ENCODE measurements at places on chromosomes 1 and 21.
A peak's percentile ranks its signal among the peaks of the same experiment; 100 is the strongest.

DNA sequence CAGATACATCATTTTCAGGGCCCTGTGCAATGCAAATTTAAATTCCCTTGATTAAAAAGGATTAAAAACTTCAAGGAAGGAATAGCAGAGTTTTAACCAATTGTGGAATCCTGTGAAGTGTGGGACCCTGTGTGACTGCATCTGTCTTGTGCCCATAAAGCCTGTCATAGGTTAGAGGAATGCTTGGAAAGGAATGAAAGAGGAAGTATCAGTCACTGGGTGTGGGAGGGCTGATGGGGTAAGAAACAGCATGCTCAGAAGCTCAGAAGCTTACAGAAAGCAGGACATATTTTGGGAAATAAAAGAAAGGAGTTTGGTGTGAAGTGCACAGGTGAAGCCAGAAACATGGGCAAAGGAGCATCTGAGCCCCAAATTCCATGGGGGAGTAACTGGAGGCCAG, 150.8 kb upstream of the ETV3 start:
- no peak for DNase-seq

DNA sequence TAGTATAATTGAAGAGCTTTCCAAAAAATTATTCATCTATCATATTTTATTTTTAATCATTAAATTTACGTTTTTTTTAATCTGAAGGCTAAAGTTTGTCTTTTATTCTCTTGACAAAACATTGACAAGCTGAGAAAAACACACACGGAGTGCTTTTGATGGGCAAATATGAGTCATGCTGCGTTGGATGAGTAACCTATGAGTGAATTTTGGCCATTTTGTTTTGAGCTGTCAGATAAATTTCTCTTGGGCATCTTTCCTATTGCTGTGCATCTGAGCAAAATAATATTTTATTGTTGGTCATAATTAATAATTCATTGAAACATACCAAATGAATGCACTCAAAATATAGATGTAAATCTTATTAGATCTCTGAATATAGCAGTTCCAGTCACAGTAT, 1144.1 kb upstream of the ADGRL2 start:
- no peak for DNase-seq

DNA sequence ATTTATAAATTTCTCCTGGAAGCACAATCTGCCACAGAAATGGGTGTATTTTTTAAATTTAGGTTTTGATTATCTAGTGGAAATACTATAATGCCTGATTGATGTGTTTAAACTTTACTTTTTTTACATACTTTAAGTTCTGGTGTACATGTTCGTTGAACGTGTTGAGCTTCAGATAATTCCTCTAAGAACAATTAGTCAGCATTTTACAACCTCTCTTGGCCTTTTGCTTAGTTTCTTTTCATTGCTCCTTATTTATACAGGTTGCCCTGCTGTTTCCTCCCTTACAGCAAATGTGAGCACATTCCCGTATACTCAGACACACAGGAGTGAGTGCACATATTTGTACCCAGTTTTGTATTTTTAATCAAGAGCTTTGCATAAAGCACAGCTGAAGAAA, 1038.9 kb downstream of the BRINP3 start:
- no peak for DNase-seq

- no peak for DNase-seq
These were observed 88.3 kb downstream of the LRRC40 start for GRCh38 chr1:70117046-70117445.

GRCh38 chr21:42145569-42146272, 73.2 kb upstream of the ABCG1 start:
- DNase-seq, result peak; percentile 53

DNA sequence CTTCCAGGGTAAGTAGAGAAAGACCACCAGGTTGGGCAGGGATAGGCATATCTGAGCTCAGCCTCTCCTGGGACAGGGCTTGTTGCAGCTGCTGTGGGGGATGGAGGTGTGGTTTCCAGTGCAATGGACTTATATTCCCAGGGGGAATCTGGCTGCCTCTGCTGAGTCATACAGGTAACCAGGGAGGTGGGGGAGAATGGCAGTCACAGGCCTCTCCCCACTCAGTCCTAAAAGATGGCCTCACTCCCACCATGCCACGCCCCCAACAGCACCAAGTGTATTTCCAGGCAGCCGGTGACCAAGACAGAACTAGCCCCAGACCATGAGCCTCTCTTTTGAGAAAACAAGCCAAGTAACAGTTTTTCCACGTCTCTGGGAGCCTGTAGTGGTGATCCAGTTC, 1240.7 kb downstream of the BRINP3 start:
- DNase-seq, result peak; percentile 57

DNA sequence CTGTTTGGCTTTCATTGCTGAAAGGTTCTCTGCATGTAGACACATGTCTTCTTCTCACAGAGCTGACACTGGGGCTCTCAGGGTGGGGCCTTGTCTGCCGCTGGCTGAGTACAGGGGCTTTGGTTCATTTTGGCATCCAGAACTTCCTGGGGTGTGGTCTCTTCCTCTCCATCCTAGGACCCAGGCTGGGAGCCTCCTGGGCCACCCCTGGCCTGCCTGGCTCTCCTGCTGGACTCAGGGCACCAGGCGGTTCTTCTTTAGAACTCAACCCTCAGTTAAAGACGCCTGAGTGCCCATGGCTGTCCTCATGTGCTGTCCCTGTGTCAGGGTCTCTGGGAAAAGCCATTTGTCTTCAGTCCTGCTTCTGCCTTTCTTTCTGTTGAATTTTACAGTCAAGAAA, 5.5 kb upstream of the KRTAP10-5 start:
- DNase-seq, result no peak

DNA sequence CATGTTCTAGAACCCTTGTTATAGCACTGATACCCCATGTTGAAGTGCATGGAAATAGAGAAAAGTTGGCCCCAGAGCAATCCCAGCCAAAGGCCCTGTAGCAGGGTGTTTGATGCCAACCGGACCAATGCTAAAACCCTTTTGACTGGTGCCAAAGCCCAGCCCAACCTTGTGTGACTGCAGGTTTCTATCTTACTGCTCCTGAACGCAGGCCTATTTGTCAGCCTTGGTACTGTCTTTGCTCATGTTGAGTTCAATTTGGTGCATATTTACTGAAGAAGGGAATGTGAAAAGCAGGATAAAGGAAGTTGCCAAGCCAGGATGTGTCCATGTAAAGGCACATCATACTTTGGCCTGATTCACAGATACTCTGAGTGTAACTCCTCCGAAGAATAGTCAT, 51.7 kb upstream of the NFASC start:
- no peak for DNase-seq

DNA sequence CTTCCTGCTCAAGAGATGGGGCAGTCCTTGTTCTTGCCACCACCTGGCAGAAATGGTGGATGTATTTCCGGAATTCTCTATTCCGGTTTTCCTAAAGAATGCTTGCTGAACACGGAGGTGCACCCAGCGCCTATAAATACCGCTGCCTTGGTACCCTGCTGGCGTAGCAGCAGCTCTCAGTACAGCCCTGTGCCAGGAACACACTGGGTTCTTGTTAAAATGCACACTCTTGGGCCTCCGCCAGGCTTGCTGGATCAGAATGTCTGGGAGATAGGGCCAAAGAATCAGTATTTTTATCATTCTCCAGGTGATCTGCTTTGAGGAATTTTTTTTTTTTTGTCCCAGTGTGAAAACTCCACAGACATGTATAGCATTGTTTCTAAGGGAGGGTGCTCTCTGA, 54.2 kb downstream of the IGSF5 start:
- no peak for DNase-seq

- DNase-seq, result no peak
These were observed 63.0 kb upstream of the BACH1 start for GRCh38 chr21:29235714-29236197.

DNA sequence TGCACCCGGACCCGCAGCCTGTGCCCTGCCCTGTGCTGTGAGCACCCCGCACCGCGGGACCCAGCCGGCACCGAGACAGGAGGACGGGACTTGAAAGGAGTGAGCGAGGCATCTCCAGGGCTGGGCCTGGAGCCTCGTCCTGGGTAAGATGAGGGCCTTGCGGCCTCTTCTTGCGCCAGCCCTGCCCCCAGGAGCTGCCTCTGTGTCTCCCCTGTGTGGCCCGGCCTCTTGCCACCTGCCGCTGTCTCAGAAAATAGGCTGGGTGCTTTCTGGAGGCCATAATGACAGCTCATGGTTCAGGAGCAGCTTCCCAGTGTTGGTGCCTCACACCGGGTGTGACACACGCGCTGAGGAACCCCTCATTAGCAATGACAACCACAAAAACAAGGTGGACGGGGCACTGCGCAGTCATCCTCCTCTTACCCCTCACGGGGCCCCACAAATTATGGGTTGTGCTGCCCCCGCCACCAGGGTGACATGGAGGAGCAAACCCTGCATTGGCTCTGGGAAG, 161.5 kb upstream of the C1orf174 start:
- DNase-seq, result no peak

DNA sequence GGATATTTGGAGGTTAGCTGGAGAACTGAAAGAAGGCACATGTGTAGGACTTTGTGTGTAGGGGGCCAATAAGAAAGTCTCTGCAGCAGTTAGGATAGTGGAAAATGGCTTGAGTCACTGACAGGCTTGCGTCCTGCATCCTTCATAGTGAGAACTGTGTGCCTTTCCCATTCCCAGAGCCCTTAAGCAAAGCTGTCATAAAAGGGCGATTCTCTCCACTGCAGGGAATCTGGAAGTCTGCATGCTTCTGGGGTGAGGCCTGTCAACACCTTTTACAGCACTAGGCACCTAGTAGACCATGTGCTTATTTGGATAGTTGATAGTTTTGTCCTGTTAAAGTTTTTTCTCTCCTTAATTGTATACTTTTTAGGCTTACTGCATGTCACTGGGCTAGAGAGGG, 39.4 kb upstream of the MACF1 start:
- no peak for DNase-seq

DNA sequence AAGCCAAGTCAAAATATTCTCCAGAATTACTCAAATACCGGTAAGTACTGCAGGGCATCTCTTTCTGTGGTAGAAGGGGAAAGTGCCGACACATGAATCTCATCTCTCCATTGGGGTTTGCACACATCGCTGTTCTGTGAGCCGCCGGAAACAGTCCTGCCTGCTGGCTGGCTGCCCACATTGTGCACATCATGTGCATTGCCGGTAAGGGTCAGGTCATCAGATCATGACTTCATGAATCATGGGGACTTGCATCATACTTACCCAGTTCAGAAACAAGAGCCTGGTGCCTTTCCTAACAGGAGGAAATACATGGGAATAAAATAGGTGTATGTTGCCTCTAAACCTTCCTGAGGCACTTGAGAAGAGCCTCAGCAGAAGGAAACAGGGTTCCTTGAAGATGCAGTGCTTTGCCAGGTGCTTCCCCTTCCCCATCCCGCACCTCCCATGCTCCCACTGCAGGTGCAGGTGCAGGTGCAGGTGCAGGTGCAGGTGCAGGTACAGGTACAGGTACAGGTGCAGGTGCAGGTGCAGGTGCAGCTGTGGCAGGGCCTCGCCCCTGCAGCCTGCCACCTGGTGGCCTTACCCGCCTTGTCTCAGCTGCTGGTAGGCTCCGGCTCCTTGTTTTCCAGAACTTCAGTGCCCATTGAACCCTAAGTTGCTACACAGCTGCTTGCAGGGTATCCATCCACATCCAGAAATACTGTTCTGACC, 26.5 kb downstream of the GPR137B start:
- DNase-seq, result no peak

DNA sequence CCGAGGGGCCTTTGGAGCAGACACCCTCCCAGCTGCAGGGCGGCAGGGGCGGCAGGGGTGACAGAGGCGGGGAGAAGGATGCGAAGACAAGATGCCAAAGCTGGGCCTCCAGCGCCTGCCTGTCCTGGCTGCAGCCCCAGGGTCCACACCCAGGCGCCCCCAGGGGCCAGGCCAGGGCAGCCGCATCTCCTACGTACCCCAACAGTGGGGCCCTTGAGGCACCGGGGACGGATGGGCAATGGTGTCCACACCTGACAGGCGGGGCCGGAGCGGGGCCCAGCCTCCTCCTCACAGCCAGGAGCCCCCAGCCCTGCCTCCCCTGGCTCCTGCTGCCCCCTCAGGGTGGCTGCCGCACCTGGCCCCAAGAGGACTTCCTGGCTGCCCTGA, 7.2 kb downstream of the B3GALT6 start:
- no peak for DNase-seq

GRCh38 chr1:54404939-54405897, 976 bp downstream of the SSBP3 start:
- DNase-seq, result no peak

- DNase-seq, result peak; percentile 25
These were observed 74.3 kb upstream of the COG2 start for GRCh38 chr1:230568008-230568407.

DNA sequence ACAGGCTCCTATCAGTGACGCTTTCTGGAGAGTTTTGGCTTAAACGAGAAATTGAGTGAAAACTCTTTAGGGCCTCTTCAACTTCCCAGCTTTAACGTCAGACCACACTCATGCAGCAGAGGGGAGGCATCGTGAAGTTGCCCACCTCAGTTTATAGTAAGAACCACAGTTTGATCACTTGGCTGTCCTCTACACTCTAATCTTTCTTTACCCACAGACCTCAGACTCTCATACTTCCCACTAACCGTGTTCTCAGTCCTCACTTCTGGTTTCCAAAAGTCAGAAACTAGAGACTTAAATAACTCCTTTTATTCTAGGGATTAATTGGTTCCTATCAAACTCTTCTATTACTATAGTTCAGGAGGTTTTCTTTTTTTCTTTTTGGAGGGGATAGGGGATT, 302.2 kb downstream of the NTNG1 start:
- DNase-seq, result no peak

- DNase-seq, result no peak
These were observed at the start of gene HPCA for GRCh38 chr1:32886004-32886827. Gene HPCA, plus strand, starts transcription at chr1:32886491. Its CDS starts 2,408 bp downstream, at chr1:32888899.

- no peak for DNase-seq
These were observed 7.3 kb downstream of the SH2D1B start for GRCh38 chr1:162404550-162405160.

DNA sequence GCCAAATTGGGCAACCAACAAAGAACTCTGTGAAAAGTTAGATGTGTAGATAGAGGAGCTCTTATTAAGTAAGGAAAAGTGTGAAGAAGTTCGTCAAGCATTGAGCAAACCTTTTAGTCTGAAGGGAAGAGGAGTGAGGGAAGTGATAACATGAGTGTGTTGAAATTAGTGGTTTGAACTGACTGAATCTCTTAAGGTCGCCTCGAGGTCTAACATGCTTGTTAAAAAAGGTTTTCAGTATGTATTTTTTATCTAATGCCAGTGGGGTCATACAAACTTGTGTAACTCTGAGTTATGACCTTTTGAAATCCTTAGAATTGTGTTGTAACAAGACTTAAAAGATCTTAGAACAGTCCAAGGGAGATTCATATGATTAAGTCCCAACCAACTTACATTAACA, 34.1 kb downstream of the SOAT1 start:
- DNase-seq, result no peak

DNA sequence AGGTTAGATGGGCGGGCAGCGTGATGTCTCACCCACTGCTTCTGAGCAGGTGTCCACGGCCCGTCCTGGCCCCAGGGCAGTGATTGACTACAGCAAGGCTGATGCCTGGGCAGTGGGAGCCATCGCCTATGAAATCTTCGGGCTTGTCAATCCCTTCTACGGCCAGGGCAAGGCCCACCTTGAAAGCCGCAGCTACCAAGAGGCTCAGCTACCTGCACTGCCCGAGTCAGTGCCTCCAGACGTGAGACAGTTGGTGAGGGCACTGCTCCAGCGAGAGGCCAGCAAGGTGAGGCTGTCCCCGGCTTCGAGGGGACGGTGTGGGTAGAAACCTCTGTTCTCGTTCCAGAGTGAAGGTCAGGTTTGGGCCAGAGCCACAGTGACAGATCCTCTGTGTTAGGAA, 12.2 kb downstream of the DDOST start:
- DNase-seq, result no peak

GRCh38 chr21:34892209-34892608, 156.9 kb downstream of the RUNX1 start:
- DNase-seq, result no peak

- DNase-seq, result no peak
These were observed 142.6 kb upstream of the PALMD start for GRCh38 chr1:99503276-99503747.

GRCh38 chr1:63042278-63042677, 258.3 kb downstream of the ATG4C start:
- DNase-seq, result peak; percentile 68
